ENCODE measurements at places on chromosomes 13 and 19. TPM values are rescaled to one million over a fixed set of nuclear protein-coding genes. Genes with fewer than 3 reads are reported as not detected.

GRCh38 chr13:52954838-52955237 lies 73.8 kb upstream of the OLFM4 start:
- DNase-seq: no peak
- no peaks in the 10 kb centered on the region for H3K36me3 ChIP-seq
- H3K4me1 ChIP-seq: peaks cover 22% of the 10 kb centered on the region
- no peak overlapping the region for H3K4me3 ChIP-seq
- H3K27me3 ChIP-seq: peaks cover 5% of the 10 kb centered on the region

- no peak for DNase-seq
- H3K36me3 ChIP-seq: no peaks in the 10 kb centered on the region
- no peaks in the 10 kb centered on the region for H3K4me1 ChIP-seq
- no peak overlapping the region for H3K27ac ChIP-seq
These were observed 195.2 kb upstream of the IPO5 start for GRCh38 chr13:97758317-97758716.

GRCh38 chr19:35034588-35035382 lies 4.5 kb downstream of the SCN1B start:
- no peak overlapping the region for H3K27ac ChIP-seq
- H3K4me1 ChIP-seq: peaks cover 12% of the 10 kb centered on the region
- H3K4me3 ChIP-seq: no peak overlapping the region

GRCh38 chr13:95030821-95031343 lies 270.4 kb downstream of the ABCC4 start:
- no peak overlapping the region for H3K4me3 ChIP-seq
- H3K27ac ChIP-seq: no peak overlapping the region
- no peaks in the 10 kb centered on the region for H3K4me1 ChIP-seq
- H3K36me3 ChIP-seq: no peaks in the 10 kb centered on the region

DNA sequence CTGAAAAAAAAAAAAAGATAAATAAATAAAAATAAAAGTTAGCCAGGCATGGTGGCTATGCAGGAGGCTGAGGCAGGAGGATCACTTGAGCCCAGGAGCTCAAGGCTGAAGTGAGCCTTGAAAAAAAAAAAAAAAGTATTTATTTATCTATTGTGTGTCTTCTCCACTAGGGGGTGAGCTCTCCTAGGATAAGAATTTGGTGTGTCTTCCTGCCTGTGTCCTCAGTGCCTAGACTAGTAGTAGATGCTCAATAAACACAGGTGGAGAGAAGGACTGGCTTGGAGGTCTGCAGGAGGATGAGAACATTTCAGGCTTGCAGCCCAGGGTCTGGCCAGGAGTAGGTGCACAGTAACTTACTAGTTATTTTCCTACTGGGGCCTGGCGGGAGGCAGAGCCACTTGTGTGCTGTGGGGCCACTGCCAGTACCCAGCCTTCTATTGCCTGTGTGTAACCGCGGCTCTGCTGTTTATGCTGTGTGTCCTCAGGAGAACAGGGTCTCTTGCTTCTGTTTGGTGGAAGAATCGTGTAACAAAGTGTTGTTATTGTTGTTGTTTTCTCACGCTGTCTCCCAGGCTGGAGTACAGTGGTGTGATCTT lies 5.4 kb downstream of the LMTK3 start:
- peaks cover 4% of the 10 kb centered on the region for H3K4me1 ChIP-seq
- H3K36me3 ChIP-seq: no peaks in the 10 kb centered on the region
- peak overlapping the region; percentile 85 for H3K27ac ChIP-seq
- no peaks in the 10 kb centered on the region for H3K27me3 ChIP-seq
- no peak for DNase-seq
- no peak overlapping the region for H3K4me3 ChIP-seq

- no peaks in the 10 kb centered on the region for H3K27me3 ChIP-seq
- no peak for DNase-seq
- H3K4me3 ChIP-seq: no peak overlapping the region
- H3K36me3 ChIP-seq: peaks cover 36% of the 10 kb centered on the region
- H3K4me1 ChIP-seq: peaks cover 24% of the 10 kb centered on the region
These were observed 110.2 kb downstream of the STK24 start for GRCh38 chr13:98466634-98467236.

DNA sequence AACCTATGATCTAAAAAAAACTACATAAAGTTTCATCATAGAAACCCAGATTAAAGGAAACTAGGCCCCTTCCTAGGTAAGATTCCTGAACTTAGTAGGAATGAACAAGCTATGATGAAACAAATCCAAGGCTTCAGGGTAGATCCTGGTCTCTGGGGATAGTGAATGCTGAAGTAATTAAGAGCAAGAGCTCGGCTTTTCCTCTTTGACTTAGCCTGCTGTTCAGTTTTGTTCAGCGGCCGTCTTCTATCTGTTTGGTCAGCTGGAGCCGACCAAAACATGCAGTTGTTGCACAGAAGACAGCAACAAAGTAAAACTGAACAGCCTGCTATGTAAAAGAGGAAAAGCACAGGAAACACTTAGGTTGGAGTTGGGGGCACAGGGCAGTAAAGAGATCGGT lies 44.1 kb upstream of the RFXAP start:
- peaks cover 26% of the 10 kb centered on the region for H3K4me1 ChIP-seq
- H3K27me3 ChIP-seq: no peaks in the 10 kb centered on the region
- no peaks in the 10 kb centered on the region for H3K36me3 ChIP-seq
- no peak overlapping the region for H3K4me3 ChIP-seq
- no peak overlapping the region for H3K27ac ChIP-seq

DNA sequence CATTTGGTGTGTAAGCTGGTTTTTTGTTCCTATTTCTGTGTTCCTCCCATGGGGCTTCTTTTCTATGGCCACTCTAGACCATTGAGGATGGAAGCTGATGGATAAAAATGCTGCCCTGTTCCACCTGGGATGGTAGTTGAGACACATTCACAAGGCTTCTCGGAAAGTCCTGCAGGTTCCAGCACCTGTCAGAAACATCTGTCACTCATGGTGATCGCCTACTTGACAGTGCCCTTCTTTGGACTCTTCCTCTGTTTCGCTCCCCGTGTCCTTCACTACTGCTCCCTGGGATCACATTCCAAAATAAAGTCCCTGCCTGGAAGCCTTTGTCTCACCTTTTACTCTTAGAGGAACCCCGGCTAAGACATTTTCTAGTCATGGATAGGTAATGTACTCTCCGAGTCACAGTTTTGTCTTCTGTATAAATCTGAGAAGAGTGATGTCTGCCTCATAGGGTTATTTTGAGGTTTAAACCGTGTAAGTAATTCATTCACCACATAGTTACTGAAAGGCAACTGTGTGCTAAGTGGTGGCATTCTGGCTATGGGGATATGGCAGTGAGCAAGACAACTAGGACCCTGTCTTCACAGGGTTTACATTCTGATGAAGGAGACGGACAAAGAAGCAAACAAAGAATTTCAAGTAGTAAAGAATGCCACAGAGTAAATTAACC lies 21.0 kb downstream of the UBAC2 start:
- peaks cover 49% of the 10 kb centered on the region for H3K4me1 ChIP-seq
- no peak for DNase-seq
- no peak overlapping the region for H3K27ac ChIP-seq
- no peak overlapping the region for H3K4me3 ChIP-seq
- peaks cover 41% of the 10 kb centered on the region for H3K36me3 ChIP-seq
- H3K27me3 ChIP-seq: no peaks in the 10 kb centered on the region

DNA sequence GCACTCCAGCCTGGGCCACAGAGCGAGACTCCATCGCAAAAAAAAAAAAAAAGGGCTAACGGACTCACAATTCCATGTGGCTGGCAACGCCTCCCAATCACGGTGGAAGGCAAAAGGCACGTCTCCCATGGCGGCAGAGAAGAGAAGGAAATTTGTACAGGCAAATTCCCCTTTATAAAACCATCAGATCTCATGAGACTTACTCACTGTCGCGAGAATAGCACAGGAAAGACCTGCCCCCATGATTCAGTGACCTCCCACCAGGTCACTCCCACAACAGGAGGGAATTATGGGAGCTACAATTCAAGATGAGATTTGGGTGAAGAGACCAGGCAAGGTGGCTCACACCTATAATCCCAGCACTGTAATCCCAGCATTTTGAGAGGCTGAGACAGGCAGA lies 18.7 kb upstream of the NMRK2 start:
- DNase-seq: no peak
- no peak overlapping the region for H3K27ac ChIP-seq
- no peaks in the 10 kb centered on the region for H3K36me3 ChIP-seq
- no peaks in the 10 kb centered on the region for H3K4me1 ChIP-seq

DNA sequence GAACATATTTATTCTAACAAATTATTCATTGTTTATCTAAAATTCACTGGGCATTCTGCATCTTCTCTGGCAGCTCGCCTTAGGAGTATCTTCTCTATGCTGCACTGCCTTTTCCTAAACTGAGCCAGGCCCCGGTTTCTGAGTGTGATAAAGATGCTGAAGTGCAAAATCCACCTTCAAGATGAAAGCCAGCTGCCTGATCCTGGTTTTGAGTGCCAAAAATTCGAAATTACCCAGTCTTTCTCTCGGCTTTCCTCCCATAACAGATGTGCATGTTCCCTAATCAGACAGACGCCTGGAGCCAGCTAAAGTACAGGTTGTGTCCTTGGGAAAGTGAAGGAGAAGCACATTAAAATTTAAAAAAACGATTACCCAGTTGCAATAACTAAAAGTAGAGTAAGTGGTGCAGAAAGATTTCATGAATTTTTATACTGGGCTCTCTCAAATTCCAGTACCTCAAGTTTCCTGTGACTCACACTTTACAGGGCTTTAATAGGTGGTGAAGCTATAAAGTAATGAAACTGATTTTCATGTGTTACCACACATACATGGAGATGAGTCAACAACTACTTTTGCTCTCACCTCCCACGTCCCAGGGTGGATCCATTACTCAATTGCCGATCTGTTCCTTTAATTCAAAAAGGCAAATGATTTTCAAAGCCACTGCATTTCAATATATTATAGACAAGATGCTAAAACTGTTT lies 65.0 kb upstream of the GTF2F2 start:
- H3K4me1 ChIP-seq: no peaks in the 10 kb centered on the region
- H3K36me3 ChIP-seq: no peaks in the 10 kb centered on the region
- H3K4me3 ChIP-seq: no peak overlapping the region
- H3K27me3 ChIP-seq: peaks cover 12% of the 10 kb centered on the region

GRCh38 chr13:26971990-26972887 lies 199.4 kb downstream of the USP12 start:
- H3K36me3 ChIP-seq: no peaks in the 10 kb centered on the region
- peak overlapping the region; percentile 28 for H3K27ac ChIP-seq
- no peak for DNase-seq

- DNase-seq: no peak
- H3K4me1 ChIP-seq: peaks cover 4% of the 10 kb centered on the region
- H3K4me3 ChIP-seq: no peak overlapping the region
- peak overlapping the region; percentile 24 for H3K27ac ChIP-seq
- no peaks in the 10 kb centered on the region for H3K36me3 ChIP-seq
These were observed 206.2 kb downstream of the URI1 start for GRCh38 chr19:30148039-30148790.

DNA sequence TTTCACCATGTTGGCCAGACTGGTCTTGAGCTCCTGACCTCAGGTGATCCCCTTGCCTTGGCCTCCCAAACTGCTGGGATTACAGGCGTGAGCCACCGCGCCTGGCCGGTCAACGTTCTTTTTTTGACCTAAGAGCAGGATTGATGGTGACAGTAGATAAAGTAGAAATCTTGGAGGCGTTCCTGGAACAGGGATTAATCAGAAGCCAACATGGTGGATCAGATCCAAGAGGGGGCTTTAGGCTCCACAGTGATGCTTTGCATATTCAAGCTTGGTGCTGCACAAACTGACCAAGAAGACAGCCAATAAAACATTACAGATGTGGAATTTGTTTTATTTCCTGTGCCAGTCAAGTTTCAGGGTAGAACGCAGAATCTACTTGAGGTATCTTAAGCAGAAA lies 271.2 kb downstream of the FGF9 start:
- peaks cover 3% of the 10 kb centered on the region for H3K27me3 ChIP-seq
- peaks cover 6% of the 10 kb centered on the region for H3K4me1 ChIP-seq
- H3K4me3 ChIP-seq: no peak overlapping the region
- no peaks in the 10 kb centered on the region for H3K36me3 ChIP-seq
- H3K27ac ChIP-seq: no peak overlapping the region

DNA sequence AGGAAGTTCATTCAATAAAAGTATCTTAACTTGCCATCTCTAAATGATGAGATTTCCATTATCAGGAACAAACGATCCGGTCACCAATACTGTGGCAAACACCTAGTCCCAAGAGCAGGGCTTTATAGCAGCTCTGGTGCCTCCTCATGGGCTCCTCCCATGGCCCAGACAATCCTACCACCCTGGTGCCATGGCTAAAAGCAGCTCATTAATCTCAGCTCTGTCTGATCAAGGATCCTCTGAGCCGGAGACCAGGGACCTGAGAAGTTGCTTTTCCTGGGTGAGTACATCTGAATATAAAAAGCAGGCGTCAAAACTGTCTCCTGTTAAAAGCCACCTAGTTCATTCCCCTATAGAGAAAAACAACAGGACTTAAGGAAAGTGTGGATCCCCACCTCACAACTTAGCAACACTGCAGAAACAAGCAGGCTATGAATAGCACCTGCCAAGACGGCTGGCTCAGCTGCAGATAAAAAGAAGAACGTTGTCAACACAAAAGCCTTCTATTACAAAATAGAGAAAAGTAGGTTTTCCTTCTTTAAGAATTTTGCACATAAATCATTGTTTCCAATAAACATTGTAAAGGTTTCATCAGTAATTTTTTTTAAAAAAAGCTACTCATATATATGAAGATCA lies 30.3 kb downstream of the TSHZ3 start:
- DNase-seq: peak; percentile 36
- peaks cover 49% of the 10 kb centered on the region for H3K4me1 ChIP-seq
- no peak overlapping the region for H3K4me3 ChIP-seq
- H3K27ac ChIP-seq: no peak overlapping the region
- H3K27me3 ChIP-seq: peaks cover 58% of the 10 kb centered on the region

DNAJB1 gene
- 277 TPM for total RNA-seq

URAD gene
- not detected for total RNA-seq

WIZ gene
- total RNA-seq: 37.3 TPM

SHANK1 gene
- total RNA-seq: 7.8 TPM
